ENCODE measurements at places on chromosomes 1 and 21.
A peak's percentile ranks its signal among the peaks of the same experiment; 100 is the strongest.

- peak; percentile 34 for DNase-seq
Measured at GRCh38 chr1:41333146-41333784, 28.0 kb upstream of the FOXO6 start.

- no peak for DNase-seq
Measured at GRCh38 chr1:208653426-208653825, 409.2 kb upstream of the PLXNA2 start.

DNA sequence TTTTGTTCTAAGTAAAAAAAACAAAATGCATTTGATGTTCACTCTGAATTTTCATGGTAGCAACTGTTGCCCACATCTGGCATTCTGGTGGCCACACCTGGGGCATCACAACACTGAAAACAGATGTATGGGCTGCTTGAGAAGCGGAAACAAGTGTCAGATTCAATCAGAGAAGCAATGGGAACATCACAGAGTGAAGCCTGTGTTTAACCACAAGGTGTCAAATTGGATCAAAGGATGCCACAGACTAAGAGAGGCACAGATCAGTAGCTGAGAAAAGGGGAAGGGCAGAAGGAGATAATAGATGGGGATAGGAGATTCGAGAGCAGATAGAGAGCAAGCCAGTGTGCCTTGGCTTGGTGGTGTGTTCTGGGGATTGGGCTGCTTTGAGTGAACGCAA lies 49.8 kb upstream of the MTF2 start:
- no peak for DNase-seq

DNA sequence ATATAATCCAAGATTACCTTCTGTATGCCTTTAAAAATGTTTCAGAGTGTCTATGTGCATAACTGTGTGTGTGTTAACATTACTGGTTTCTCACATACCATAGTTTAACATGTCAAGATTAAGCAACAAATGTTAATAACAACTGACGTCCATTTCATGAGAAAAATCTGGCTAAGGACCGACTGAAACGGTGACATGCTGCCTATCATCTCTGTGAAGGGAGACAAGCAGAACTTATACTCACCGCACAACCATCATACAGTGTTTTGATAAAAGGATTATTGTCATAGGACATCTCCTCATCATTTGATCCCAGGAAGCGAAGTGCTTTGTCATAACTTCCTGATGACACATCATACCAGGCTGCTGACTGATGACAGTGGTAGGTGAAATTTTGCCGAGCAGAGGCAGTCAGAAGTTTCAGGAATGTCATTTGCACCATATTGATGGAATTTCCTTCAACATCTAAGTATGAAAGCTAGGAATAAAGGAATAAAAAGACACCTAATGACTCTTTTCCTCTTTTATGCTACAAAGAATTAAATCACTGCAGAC lies 228.8 kb downstream of the COL11A1 start:
- no peak for DNase-seq

GRCh38 chr1:238469146-238469631 lies 578.5 kb upstream of the ZP4 start:
- DNase-seq = no peak

GRCh38 chr1:179881642-179882252 lies 338 bp upstream of the TOR1AIP1 start:
- no peak for DNase-seq

- DNase-seq = no peak
Measured at GRCh38 chr1:178540204-178540603, 27.3 kb downstream of the TEX35 start.

DNA sequence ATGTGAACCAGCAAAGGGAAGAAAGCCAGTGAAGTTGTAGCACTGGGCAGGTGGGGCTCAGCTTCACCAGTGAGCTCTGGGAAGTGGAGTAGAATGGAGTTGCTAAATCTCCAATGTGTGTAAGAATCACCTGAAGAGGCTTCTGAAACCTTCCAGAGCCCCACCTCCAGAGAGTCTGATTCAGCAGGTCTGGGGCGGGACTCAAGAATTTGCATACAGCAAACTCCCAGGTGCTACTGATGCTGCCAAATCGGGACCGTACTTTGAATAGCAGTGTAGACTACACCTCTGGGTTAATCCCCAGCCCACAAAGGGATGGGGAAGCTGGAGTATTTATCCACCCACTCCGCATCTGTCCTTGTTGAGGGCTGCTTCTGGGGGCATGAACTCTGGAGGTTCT lies 154.3 kb downstream of the IGSF21 start:
- DNase-seq = no peak

DNA sequence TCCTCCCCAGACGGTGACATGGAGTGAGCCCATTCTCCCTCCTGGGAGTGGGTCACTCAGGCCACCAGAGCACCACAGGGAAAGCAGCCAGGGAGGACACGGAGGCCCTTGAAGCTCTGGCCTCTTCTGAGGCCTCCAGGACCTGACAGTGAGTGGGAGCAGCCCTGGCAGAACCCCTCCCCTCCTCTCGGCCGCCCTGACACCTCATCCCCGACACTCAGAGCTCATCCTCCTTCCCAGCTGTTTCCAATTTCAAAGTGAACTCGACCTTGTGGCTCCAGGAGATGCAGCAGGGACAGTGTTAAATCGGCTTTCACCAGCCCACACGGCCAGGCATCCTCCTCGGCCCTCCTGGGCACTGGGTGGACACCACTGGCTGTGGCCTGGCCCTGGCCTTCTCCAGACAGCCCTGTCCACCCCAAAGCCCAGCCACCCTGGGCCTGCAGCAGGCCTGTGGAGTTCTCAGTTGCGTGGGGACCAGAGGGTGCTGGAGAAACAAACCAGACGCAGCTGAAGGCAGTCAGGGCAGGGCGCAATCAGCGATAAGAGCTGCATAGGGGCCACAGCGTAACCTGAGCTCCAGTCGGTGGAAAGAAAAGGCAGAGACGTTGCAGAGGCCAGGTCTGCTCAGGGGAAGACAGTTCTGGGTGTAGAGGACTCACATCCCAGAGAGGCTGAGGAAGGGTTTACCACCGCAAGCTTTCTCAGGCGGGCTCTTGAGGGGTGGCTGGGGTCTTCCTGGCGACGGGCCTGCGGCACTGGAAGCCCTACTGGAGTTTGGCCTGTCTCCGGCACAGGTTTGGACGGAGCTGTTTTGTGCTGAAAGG lies 27.1 kb downstream of the FTCD start:
- DNase-seq = no peak

DNA sequence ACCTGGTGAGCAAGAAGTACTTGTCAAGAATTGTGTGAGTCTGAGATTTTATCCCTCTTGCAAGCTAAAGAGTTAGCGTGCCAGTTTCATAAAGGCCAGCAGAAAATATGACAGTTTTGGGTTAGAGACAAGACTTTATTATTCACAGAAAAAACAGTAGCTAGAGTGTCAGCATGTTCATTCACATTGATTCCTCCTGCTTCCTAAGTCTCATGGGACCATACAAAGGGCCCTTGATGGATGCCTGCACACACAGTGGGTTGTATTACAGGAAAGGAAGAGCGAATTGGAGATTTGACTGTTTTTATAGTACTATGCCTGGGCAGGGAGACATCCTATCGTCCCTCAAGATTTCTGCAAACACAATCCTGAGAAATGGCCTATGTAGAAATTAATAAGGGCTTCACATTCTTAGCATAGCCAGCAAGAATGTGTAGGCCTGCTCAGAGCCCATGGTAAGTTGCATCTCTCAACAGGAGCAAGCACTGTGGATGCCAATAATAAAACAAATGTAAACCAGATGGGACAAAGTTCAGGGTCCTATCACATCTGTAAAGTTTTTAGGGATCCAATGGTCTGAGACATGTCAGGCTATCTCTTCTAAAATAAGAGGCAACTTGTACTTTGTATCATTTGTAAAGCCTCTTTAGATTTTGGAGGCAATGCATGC lies 4.0 kb upstream of the ASPM start:
- DNase-seq = no peak

DNA sequence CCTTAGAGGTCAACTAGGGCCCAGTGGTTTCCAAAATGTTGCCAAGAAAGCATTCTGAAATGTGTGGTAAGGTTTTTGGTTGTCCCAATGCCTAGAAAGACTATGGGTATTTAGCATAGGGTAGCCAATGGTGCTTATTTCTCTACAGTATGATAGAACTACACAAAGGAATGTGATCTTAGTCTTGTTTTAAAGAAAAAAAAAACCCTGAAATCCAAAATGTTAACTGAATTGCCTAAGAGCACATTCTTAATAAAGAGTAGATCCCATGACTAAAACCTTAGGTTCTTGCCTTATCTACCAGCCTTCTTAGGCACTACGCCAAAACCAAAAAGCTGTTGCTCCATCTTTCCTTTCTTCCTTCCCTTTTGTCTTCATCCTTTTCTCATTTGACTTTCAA lies 428.2 kb downstream of the MRPL39 start:
- no peak for DNase-seq

DNA sequence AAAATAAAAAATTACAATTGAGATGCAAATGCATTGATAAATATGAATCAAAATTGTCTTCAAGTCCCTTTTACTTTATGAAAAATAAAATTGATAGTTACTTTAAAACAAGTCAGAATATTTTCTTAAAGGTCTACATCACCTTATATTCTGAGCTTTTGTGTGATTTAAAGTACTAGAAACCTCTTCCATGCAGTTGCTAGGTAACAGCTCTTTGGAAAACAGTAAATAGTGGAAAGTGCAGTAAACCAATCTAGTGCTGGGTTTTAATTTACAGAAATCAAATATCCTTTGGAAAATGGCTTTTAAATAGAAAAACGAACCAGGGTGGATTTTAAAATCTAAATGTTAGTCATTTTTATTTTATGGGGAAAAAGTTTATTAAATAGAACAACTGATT lies 227.9 kb downstream of the KCNT2 start:
- no peak for DNase-seq

GRCh38 chr1:106223213-106223612 lies 833.3 kb upstream of the PRMT6 start:
- no peak for DNase-seq

GRCh38 chr21:38936240-38936639 lies 130.5 kb downstream of the ETS2 start:
- no peak for DNase-seq

DNA sequence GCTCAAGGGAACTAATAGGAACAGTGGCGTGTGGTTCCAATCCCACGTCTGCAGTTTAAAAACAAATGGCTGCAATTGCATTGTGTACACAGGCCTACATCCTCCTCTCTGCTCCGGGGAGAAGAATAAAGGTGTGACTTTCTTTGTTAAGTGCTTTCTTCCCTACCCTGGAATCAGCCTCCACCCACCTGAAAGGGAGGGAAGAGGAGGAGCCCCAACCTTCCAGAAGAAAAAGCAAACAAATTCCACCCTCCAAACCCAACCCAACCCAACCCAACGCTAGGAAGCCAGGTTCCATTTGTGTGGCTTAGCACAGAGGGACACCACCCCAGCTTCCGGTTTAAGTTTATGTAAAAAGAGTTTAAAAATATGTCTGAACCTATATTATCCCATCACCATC lies 11.8 kb upstream of the BACE2 start:
- no peak for DNase-seq

GRCh38 chr1:173063171-173063570 lies 12.4 kb upstream of the TNFSF18 start:
- no peak for DNase-seq

GRCh38 chr1:60088620-60089155 lies 15.1 kb upstream of the C1orf87 start:
- DNase-seq = no peak

- no peak for DNase-seq
Measured at GRCh38 chr1:61052395-61053225, 29.8 kb upstream of the NFIA start.

DNA sequence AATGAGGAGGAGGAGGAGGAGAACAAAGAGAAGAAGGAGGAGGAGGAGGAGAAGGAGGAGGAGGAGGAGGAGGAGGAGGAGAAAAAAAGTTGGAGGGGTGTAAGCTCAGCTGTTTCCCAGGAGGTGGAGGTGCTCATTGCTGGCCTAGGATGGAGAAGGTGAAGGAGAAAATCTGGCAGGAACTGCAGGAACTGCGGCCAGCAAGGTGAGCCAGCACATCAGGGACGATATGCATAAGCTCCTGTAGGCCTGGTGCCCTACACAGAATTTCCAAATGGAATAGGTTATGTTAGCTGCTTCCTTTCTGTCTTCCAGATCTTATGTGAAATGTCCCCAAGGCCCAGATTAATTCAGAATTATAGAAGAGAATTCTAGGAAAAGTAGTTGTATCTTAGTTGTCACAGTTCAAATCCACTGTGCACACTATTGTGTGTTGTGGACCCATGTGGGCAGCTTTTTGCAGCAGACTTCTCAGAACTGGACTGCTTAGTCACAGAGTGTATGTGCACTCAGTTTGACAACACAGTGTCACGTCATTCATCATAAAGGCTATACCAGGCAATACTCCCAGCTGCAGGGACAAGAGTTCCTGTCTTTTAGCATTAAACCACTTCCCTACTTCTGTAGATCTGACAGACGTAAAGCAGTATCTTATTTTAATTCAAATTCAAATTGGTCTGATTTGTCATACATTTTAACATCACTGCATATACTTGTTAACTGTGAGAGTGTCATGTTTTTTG lies 303.7 kb downstream of the HLX start:
- DNase-seq = no peak

- DNase-seq = no peak
Measured at GRCh38 chr1:112954017-112954650, 1.9 kb downstream of the SLC16A1 start.

GRCh38 chr21:36513430-36513829 lies 33.5 kb upstream of the CLDN14 start:
- DNase-seq = no peak

DNA sequence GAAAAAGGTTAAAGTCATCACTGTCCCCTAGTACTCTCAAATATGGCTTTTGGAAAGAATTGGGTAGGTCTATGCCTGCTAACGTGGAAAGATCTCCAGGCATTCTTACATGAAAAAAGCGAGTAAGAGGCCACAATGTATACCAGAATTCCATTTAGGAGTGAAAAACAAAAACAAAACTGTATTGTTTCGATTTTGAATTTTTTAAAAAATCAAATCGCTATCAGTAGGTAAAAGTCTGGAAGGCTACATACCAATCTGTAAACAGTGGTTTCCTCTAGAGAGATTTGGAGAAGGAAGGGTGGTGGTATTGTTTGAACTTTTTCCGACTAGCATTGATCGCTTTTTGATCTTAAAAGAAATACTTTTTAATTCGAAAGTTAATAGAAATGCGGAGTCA lies 55.9 kb downstream of the RRAGC start:
- no peak for DNase-seq

- DNase-seq = no peak
Measured at GRCh38 chr1:86718786-86719185, 14.4 kb downstream of the SH3GLB1 start.

DNA sequence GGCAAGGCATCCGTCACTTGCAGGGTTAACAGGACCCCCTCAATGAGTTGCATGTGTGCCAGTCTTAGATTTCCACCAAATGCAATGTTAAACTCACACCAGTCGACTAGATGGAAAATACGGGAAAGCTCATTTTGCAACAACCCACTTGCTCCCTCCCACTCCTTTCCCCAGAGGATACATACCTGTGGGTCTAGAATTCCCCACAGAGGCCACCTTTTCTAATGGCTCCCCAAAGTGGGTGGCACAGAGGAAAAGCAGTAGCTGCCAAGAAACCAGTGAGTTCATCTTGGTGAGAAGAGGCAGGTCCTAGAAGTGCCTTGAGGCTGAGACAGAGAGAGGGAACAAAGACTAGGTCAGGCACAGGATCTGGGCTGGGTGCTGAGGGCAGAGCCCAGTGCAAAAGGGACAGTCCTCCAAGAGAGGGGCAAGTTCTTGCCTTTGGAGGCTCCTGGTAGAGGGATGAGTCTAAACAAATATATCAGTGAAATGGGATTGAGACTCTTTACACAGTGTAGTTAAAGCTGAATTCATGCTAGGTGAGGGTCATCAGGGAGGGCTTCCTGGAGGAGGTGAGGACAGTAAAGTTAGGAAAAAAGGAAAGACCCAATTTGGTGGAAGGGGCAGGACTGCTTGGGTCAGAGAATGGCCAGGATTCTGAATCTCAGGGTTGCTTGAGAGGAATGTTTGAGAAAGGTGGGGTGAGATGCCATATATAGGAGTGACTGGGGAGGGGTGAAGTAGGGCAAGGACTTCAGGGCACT lies 3.5 kb downstream of the KISS1 start:
- no peak for DNase-seq

Measured in stimulated activated CD8-positive, alpha-beta memory T cell treated with anti-CD3 and anti-CD28 coated beads, Interleukin-7, amount 100 ng/mL, for 4 hours (primary cell).